Endothelial cell (in vitro differentiated cells): ENCODE measurements at places on chromosomes 7 and 10. TPM values are rescaled to one million over a fixed set of nuclear protein-coding genes. Genes with fewer than 3 reads are reported as not detected.
A peak's percentile ranks its signal among the peaks of the same experiment; 100 is the strongest.

GRCh38 chr10:100792574-100792973 lies 47.2 kb downstream of the PAX2 start:
- DNase-seq: no peak
- H3K36me3 ChIP-seq: peaks cover 8% of the 10 kb centered on the region
- H3K4me1 ChIP-seq: peaks cover 43% of the 10 kb centered on the region
- peaks cover 5% of the 10 kb centered on the region for H3K27me3 ChIP-seq
- H3K27ac ChIP-seq: no peak overlapping the region

DNA sequence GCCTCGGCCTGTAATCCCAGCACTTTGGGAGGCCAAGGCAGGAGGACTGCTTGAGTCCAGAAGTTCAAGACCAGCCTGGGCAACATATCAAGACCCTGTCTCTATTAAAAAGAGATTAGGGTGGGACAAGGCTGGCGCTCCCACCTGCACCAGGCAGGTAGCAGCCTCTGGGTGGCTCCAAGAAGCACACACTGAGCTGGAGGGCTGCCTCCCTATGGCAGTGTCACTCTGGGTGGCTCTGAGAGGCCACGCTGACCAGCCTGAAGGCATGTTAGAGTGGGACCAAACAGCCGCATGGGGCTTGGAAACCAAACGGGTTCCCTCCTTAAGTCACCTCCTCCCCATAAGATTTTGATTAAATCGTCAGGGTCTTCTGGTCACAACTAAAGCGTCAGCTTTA lies 19.8 kb upstream of the COL26A1 start:
- no peaks in the 10 kb centered on the region for H3K4me1 ChIP-seq
- no peak overlapping the region for H3K27ac ChIP-seq
- H3K27me3 ChIP-seq: peaks cover 3% of the 10 kb centered on the region

DNA sequence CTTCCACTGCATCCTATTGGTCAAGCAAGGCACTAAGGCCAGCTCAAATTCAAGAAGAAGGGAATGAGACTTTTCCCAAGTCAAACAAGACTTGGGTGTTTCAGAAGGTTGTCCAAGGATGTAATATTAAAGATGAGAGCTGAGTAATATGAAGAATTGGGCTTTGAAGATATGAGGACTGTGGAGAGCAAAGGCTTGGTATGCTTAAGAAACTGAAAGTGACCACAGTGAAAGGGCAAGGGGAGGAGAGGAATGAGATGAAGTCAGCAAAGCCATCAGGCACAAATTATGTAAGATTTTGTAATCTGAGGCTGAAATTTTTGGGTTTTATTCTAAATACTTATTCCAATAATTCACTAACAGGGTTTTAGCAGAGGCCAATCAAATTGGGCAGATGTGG lies 38.6 kb upstream of the NPY start:
- H3K27me3 ChIP-seq: no peaks in the 10 kb centered on the region
- no peaks in the 10 kb centered on the region for H3K4me1 ChIP-seq
- H3K4me3 ChIP-seq: no peak overlapping the region
- DNase-seq: no peak
- H3K27ac ChIP-seq: no peak overlapping the region

DNA sequence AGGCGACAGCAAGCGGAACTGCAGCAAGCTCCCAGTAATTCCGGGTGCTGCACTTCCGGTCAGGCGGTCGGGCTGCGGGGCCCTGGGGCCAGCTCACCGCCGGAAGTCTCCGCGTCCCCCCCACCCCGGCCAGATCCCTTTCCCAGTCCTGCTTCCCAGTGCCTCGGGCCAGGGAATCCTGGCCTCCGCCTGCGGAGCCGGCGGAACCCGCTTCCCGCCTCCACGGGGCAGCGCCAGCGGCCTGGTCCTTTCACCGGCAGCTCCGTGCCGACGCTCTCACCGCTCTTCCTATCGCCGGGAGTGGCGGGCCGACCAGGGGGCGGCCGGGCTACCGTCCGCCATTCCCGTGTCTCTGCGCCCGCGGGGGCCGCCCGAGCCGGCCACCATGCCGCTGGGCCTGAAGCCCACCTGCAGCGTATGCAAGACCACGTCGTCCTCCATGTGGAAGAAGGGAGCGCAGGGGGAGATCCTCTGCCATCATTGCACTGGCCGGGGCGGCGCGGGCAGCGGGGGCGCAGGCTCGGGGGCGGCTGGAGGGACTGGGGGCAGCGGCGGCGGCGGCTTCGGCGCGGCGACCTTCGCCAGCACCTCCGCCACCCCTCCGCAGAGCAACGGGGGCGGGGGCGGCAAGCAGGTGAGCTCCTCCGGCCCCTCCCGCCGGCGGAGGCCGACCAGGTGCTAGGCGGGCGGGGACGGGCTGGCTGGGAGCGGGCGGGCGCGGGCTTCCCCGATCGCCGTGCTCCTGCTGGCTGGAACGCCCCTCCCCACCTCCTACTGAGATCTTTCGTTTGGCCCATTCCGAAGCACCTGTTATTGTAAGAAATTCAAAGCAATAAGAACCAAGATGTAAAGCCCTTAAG lies at the start of gene GATAD1:
Gene GATAD1, plus strand, starts transcription at position 138 of the 860 bp plus-strand sequence. Its CDS starts 248 bp downstream, at position 386.
- peaks cover 7% of the 10 kb centered on the region for H3K4me1 ChIP-seq
- peaks cover 2% of the 10 kb centered on the region for H3K27me3 ChIP-seq
- H3K36me3 ChIP-seq: peaks cover 12% of the 10 kb centered on the region
- peak within 1 kb of the TSS; percentile 76 for H3K27ac ChIP-seq
- peak; percentile 92 for DNase-seq

POLR2J gene
- 48.1 TPM for total RNA-seq

ADCY1 gene
- total RNA-seq: 50.7 TPM

DNAJC12 gene
- total RNA-seq: 2.6 TPM

- H3K27me3 ChIP-seq: no peaks in the 10 kb centered on the region
- no peak overlapping the region for H3K4me3 ChIP-seq
- H3K4me1 ChIP-seq: peaks cover 16% of the 10 kb centered on the region
- DNase-seq: no peak
- H3K27ac ChIP-seq: peak overlapping the region; percentile 52
- peaks cover 5% of the 10 kb centered on the region for H3K36me3 ChIP-seq
Measured at GRCh38 chr7:155676052-155676451, 31.6 kb downstream of the RBM33 start.

GRCh38 chr10:123266971-123267370 lies 112.8 kb downstream of the BUB3 start:
- peaks cover 2% of the 10 kb centered on the region for H3K27me3 ChIP-seq
- no peaks in the 10 kb centered on the region for H3K36me3 ChIP-seq
- H3K4me1 ChIP-seq: no peaks in the 10 kb centered on the region
- H3K27ac ChIP-seq: no peak overlapping the region

MMRN2 gene
- total RNA-seq: 563 TPM

DNA sequence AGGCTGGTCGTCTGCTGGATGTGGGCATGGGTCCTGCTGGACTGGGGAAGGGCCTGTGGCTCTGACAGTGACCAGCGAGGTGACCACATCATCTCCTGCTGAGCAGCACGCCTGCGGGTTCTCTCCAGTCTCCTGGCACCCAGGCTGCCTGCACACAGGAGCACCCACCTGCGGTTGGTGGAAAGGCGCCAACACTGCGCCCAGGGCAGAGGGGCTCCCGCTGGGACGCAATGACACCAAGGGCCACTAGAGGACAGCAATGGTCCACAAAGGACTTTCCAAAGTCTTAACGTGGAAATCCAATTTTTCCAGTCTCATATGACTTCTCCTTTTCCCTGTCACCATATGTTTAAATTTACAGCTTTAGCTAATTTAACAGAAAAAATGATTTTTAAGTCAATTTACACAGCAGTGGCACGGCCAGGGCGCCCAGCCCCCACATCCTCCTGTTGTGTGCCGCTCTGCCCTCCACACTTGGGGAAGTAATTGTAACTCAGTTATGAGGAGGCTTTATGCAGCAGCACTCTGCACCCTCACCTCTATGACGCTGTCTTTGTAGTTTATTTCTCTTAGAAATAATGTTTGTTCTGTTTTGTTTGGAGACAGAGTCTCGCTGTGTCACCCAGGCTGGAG lies 38.1 kb downstream of the CFAP46 start:
- H3K36me3 ChIP-seq: peaks cover 6% of the 10 kb centered on the region
- peaks cover 7% of the 10 kb centered on the region for H3K27me3 ChIP-seq
- H3K4me3 ChIP-seq: no peak overlapping the region
- peak; percentile 50 for DNase-seq
- H3K27ac ChIP-seq: no peak overlapping the region

UPK3B gene
- total RNA-seq: 0.87 TPM

DNA sequence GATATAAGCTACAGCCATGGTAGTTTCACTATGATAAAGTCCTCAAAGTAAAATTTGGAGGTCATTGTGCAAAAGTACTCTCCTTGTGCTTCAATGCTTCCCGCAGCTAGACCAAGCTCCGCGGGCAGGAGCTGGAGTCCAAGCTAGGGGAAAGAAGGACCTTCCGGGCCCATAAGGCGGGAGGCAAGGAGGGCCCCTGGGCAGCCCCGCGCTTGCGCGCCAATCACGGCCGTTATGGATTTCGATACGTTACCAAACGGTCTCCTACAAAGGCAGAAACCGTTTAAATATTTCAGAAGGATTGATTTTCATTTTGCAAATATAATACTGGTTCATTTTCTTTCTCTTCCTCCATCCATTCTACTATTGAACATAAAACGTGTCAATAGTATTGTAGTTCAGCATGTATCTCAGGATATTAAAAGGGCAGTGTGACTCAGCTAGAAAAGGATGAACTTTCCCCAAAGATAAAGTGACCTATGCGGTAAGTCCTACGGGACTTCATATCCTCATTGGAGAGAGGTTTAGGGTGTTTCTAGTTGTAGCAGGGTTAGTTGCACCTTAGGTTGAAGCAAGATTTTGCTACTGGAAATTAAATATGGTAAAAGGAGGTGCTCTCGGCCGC lies 128.0 kb downstream of the KIF20B start:
- no peaks in the 10 kb centered on the region for H3K36me3 ChIP-seq
- H3K27me3 ChIP-seq: no peaks in the 10 kb centered on the region
- H3K4me3 ChIP-seq: no peak overlapping the region
- H3K27ac ChIP-seq: no peak overlapping the region
- H3K4me1 ChIP-seq: no peaks in the 10 kb centered on the region

- H3K36me3 ChIP-seq: no peaks in the 10 kb centered on the region
- H3K4me1 ChIP-seq: no peaks in the 10 kb centered on the region
- no peak overlapping the region for H3K27ac ChIP-seq
- DNase-seq: no peak
- no peaks in the 10 kb centered on the region for H3K27me3 ChIP-seq
Measured at GRCh38 chr10:44291091-44291490, 93.8 kb downstream of the CXCL12 start.

DNA sequence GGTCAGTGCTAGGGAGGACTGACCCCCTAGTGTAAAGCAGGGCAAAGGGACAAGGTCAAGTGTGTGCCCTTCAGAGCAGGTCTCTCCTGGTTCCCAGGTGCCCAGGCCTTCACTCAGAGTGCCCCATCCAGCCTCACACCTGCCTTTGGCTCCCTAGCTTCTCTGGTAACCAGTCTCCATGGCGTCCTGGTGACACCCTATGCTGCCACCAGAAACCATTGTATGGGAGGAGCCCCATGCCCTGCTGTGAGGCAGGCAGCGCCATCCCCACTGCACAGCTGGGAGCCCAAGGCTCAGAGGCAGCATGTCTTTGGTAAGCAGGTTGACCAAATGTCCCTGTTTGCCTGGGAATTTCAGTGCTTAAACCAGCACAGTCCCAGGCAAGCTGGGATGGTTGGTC lies 33.1 kb upstream of the HMX3 start:
- no peaks in the 10 kb centered on the region for H3K36me3 ChIP-seq
- no peak overlapping the region for H3K27ac ChIP-seq

DNA sequence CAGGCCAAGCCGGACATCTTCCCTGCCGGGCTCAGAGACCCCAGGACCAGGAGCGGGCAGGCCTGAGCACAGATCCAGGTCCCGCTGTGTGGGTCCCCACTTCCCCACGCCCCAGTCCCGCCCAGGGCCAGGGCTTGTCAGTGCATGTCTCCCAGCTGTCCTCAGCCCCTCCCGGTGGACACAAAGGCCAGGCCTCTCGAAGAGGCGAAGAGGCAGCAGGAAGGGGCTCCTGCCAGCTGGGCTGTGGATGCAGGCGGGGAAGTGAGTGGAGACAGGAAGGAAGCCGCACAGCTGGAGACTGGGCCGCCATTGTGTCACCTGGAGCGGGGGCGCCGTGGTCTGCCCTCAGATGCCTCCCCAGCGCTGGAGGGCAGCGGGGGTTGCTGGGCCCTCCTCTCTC lies 4.8 kb downstream of the GRIFIN start:
- H3K4me1 ChIP-seq: peaks cover 21% of the 10 kb centered on the region
- H3K4me3 ChIP-seq: no peak overlapping the region

- DNase-seq: no peak
- no peaks in the 10 kb centered on the region for H3K36me3 ChIP-seq
- no peak overlapping the region for H3K27ac ChIP-seq
- H3K4me3 ChIP-seq: no peak overlapping the region
- H3K4me1 ChIP-seq: peaks cover 11% of the 10 kb centered on the region
Measured at GRCh38 chr10:28012990-28013515, 14.2 kb upstream of the ODAD2 start.

DNA sequence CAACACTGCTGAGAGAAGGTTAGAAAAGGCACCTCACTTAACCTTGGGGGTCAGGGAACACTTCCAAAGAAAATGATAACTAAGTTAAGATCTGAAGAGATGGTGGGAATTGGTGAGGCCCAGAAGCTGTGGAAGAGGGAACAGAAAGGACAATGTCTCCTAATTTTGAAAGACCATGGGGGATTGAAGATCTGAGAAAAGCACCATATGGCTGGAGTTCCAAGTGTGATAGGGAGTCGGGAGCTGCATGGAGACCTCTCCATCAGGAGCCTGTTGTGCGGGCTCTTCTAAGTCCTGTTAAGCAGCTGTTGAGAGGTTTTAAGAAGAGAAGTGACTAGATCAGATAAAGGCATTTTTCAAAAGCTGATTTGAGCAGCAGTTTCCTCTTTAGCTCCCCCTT lies 254.3 kb downstream of the CDK14 start:
- H3K27ac ChIP-seq: no peak overlapping the region
- peaks cover 5% of the 10 kb centered on the region for H3K27me3 ChIP-seq
- H3K4me3 ChIP-seq: no peak overlapping the region
- DNase-seq: no peak
- no peaks in the 10 kb centered on the region for H3K4me1 ChIP-seq
- no peaks in the 10 kb centered on the region for H3K36me3 ChIP-seq

DNA sequence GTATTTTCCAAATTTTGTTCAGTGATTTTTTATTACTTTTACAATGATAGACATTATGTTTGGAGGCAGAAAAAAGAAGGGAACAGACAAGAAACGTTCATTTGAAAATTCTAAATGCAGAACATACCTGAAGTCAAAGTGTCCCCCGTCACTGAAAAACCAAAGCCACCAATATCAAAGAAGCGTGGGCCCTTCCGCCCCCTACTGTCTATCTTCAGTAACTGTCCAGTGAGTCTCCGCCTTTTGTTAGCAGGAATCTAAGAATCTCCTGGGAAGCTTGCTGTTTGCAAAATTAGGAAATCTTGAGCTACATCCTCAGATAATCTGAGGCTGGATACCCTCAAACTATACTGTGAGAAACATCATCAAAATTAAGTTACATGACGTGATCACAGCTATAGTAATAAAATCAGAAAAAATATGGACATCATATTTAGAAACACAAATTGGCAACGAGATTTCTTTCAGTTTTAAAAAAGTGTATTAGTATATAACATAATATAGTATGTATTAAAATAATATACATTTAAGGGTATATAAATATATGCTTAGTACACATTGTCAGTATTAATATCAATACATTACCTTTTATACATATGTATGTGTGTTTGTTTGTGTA lies 169.3 kb upstream of the AKR1E2 start:
- peaks cover 7% of the 10 kb centered on the region for H3K4me1 ChIP-seq
- DNase-seq: peak; percentile 62
- H3K4me3 ChIP-seq: no peak overlapping the region
- H3K27ac ChIP-seq: no peak overlapping the region
- H3K36me3 ChIP-seq: no peaks in the 10 kb centered on the region

GRCh38 chr7:18163091-18163490 lies 135.4 kb upstream of the PRPS1L1 start:
- H3K27me3 ChIP-seq: no peaks in the 10 kb centered on the region
- no peaks in the 10 kb centered on the region for H3K36me3 ChIP-seq

GRCh38 chr10:118543714-118544400 lies 51.6 kb downstream of the PRLHR start:
- no peaks in the 10 kb centered on the region for H3K4me1 ChIP-seq
- H3K4me3 ChIP-seq: no peak overlapping the region
- peak; percentile 74 for DNase-seq
- no peak overlapping the region for H3K27ac ChIP-seq
- peaks cover 8% of the 10 kb centered on the region for H3K27me3 ChIP-seq
